ENCODE measurements at places on chromosomes 4 and X.
A peak's percentile ranks its signal among the peaks of the same experiment; 100 is the strongest.

DNA sequence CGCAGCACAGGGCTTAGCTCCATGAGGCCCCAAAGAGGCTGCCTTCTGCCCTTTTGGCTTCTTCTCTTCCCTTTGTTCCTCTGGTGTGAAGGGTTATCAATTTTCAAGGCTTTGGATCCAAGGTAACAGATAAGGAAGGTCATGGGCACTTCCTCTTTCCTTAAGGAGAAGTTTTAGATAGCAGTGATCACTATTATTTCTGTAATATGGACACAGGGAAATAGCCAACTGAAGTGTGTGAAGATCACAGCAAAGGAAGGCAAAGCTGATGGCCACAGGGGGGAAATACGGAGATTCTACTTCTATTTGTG, 366.8 kb downstream of the UNC5C start:
- DNase-seq = no peak

GRCh38 chrX:80648023-80648422, 161.7 kb downstream of the BRWD3 start:
- DNase-seq = no peak

DNA sequence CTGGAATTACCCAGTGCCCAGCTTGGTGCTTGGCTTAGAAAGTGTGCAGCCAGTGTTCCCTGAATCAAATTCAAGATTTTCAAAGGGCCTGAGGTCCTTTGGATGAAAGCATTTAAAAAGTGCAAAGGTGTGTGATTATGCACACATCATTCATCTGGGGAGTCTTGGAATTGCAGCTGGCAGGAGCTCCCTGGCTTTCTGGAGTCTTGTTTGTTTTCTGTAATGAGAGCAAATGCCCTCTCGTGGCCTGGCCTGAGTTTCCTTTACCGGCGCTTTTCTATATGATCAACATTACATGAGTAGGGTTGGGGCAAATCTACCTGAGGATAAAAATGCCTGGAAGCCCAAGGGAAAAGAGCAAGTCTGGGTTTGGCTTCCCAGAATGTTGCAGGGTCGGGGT, 24.6 kb upstream of the SORCS2 start:
- no peak for DNase-seq

DNA sequence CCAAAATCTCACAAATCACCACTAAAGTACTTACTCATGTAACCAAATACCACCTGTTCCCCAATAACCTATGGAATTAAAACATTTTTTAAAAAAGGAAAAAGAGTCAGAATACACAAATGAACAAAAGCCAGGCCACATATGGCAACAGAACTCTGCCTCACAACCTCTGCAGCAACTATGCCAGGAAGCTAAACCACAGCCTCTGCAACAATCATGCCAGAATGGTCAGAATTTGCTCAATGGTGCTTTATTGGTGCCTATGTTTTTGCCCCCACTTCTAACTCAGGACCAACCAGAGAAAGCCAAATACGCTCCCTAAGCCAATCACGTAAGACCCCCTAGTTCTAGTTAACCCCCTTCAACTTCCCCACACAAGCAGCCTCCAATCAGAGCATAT, 69.6 kb downstream of the HOPX start:
- no peak for DNase-seq

GRCh38 chr4:16448241-16448840, 222.1 kb upstream of the TAPT1 start:
- no peak for DNase-seq

GRCh38 chr4:1379801-1380331, 26.4 kb downstream of the NKX1-1 start:
- no peak for DNase-seq

- no peak for DNase-seq
These were observed 34.4 kb upstream of the HMX1 start for GRCh38 chr4:8905773-8906667.

GRCh38 chrX:132668178-132668577, 179.3 kb upstream of the MBNL3 start:
- DNase-seq = no peak

DNA sequence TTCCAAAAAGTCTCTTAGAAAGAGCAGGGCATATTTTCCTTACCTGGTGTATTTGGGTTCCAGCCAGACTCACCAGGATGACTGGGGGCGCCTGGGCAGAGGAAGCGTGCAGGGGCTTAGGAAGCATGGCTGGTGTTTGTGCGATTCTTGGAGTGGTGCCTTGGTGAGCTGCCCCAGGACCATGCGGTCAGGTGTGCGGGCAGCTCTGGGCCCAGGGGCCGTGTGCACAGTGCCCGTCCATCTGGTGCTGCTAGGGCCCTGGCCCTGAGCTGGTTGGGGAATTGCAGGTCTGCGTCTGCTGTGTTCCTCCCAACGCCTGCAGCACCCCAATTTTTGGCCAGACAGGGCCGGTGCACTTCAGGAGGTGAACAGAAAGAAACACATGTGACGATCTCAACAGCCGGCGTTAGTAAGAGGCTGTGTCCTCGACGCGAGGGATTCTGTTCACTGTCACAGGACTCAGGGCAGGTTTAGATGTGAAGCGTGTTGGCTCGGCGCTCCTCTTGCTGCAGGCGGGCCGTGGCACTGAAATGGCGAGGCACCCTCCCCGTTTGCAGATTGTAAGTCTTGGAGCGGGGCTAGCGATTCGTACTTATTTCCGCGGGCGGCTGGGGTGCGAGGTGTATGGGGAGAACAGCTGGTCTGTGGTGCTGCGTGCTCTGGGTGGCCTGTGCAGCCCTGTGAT, 15.2 kb downstream of the RGS12 start:
- DNase-seq = no peak

DNA sequence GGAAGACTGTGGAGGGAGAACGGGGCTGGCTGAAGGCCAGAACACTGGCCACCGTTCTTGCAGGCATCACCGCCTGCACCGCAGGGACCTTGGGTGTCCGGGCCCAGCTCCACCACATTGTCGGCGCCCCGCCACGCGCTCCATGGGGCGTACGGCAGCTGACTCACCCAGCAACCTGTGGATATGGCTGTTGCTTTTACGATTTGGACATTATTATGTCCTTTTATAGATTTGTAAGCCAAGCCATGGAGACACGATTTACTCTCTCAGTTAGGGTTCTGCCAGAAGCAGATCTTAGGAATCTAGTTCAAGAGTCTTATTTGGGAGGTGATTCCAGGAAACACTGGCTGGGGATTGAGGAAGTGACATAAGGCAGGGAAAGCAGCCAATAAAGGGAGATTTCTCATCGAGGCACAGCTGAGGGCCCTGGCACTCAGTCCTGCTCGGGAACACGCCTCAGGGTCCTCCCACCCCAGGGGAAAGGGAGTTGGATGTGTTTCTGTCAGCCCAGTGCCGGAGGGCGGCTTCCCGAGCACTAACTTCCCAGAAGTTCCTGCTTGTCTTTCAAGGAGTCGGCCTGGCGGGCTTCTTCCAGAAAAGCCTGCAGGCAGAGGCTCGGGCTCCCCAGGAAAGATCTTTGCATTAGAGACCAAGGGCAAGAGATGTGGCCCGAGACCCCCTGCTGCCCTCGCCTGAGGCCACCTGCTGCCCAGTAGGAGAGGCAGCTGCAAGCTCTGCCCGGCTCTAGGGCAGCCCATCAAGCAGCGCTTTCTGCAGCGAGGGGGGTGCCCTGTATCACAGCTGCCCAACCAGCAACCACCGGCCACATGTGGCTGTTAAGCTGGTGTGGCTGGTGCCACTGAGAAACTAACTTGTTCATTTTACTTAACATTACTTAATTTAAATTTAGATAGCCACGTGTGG, 52.9 kb downstream of the CRMP1 start:
- DNase-seq = no peak

DNA sequence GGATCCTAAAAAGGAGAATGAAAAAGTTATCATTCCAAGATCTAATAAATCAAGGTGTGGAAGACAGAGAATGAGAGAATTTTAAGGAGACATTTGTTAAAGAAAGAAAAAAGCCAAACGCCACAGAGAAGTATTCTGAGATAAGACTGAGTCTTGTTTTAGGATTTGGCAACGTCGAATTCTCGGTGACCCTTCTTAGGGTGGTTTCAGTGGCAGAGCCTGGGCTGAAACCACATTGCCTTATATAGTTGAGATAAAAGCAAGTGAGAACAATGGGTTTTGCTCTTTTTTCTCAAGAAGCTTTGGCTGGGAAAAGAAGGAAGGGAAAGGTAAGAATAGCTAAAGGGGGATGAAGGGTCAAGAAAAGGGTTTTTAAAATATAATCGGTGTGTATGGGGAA, 209.4 kb downstream of the VEGFC start:
- DNase-seq = no peak

GRCh38 chr4:126630230-126630629, 1002.5 kb upstream of the INTU start:
- DNase-seq = no peak

- DNase-seq = no peak
These were observed 2106.0 kb downstream of the PCDH7 start for GRCh38 chr4:32826169-32826568.

- DNase-seq = no peak
These were observed 127.9 kb downstream of the NEK1 start for GRCh38 chr4:169484485-169484884.

DNA sequence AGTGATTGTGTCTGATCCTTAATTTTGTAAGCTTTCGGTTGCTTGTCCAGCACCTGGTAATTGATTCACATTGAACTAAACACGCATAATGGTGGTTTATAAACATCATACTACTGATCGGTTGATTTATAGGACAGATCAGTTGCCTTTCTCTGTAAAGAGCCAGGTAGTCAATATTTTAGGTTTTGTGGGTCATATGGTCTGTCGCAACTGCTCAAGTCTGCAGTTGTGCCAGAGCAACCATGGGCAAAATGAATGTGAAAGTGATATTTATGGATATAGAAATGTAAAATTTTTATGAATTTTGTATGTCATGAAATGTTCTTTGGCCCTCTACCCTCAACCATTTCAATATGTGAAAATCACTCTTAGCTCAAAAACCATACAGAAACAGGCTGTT, 8.9 kb downstream of the JADE1 start:
- no peak for DNase-seq

DNA sequence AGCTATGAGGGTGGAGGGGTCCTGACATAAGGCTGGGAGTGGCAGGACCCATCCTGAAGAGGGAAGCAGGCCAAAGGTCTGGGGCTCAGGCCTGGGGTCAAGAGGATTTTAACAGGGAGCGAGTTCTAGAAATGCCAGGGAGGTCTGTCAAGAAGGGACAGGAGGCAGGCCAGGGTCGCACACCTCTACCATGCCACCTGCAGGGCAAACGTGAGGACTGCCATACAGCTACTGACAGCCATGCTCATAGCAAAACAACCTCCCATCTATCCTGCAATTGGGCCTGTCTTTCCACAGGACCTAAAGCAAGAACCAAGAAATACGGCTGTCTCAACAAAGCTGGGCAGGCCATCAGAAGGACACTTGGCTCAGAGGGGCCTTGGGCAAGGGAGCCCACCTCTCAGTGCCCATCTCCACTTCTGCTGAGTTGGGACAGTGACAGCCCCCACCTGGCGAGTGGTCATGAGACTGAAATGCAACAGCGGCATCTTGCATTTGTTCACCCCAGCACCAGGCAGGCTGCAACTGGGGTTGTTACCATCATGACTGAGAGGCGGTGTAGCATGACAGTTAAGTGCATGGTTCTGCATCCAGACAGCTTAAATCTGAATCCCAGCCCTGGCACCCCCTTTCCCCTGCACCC, 92.7 kb downstream of the WFS1 start:
- no peak for DNase-seq

GRCh38 chrX:153225438-153226098, 46.5 kb downstream of the MAGEA1 start:
- DNase-seq = no peak

GRCh38 chrX:154805696-154806091, 409 bp upstream of the MPP1 start:
- DNase-seq = no peak

GRCh38 chr4:167622481-167623240, 388.4 kb upstream of the SPOCK3 start:
- no peak for DNase-seq

DNA sequence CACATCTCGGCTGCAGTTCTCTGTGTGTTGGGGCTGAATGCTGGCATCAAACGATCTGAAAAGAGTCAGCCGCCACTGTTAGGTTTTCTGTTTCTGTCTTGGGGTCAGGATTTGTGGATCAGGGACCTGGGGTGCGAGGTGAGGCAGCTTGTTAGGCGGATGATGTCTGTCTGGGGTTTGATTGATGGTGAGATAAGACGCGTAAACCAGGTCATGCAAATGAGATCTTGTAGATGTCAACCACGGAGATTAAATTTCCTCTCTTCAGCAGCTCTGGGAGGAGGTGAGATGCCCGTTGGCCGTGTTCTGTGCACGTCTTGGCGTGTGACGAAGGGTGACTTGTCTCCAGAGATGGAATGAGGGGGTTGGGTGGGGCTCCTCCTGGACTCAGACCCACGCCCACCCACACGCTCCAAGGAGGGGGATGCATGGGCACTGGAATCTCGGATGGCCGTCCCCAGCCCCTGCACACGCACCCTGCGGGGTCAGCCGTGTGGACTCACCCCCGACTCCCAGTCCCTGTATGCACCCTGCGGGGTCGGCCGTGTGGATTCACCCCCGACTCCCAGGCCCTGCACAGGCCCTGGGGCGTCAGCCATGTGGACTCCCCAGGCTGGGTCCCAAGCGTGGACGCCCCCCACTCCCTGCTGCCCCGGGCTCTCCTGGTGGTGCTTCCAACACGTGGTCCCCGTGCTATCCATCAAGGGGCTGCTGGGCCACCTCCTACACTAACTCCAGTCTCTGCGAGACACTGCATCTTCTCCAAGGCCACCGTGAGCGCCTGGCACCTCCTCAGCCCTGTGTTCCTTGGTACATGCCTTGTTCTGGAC, 16.0 kb upstream of the UVSSA start:
- DNase-seq = peak; percentile 59

DNA sequence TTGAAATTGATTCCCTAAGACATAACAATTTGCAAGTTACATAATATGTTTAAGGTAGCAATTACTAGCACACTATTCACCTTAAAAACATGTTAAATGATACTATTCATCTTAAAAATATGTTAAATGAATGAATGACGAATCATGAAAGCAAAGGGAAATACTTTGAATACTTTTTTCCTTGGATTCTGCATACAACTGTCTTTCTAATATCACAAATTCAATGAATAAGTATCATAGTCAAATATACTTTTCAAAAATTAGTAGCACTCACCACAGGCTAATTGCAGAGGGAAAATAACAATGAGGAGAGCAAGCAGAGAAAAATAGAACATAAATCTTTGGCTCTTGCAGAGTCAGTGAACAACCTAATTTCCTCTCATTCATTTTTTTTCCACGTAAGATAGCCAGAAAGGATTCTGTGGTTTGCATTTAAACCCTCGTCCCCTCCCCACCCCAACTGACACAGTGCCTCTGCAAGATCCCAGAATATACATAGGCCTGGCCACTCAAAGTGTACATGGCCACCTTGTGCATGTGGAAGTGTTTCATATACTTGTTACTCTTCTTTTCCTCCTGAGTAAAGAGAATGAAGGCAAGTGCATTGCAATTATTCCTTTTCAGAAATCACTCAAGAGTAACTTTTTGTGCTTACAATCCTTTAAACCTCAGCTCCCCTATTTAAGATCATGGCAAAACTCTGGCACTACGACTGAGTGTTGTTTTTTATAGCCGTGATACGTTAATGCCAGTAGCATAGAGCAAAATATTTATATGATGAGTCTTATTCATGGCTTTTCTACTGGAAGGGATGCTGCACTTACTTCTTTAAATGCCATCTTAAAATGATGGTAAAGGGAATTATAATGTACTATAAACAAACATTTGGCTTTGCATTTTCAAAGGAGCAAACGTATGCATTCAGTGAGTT, 236.4 kb downstream of the PDGFC start:
- no peak for DNase-seq

- DNase-seq = no peak
These were observed 15.2 kb downstream of the PDLIM5 start for GRCh38 chr4:94466923-94467322.

GRCh38 chr4:64407000-64407399, 2.2 kb downstream of the TECRL start:
- DNase-seq = no peak

- no peak for DNase-seq
These were observed 960.8 kb upstream of the PRKX start for GRCh38 chrX:4674028-4674782.
